ENCODE measurements at places on chromosomes 16 and 17. TPM values are rescaled to one million over a fixed set of nuclear protein-coding genes. Genes with fewer than 3 reads are reported as not detected.

DNA sequence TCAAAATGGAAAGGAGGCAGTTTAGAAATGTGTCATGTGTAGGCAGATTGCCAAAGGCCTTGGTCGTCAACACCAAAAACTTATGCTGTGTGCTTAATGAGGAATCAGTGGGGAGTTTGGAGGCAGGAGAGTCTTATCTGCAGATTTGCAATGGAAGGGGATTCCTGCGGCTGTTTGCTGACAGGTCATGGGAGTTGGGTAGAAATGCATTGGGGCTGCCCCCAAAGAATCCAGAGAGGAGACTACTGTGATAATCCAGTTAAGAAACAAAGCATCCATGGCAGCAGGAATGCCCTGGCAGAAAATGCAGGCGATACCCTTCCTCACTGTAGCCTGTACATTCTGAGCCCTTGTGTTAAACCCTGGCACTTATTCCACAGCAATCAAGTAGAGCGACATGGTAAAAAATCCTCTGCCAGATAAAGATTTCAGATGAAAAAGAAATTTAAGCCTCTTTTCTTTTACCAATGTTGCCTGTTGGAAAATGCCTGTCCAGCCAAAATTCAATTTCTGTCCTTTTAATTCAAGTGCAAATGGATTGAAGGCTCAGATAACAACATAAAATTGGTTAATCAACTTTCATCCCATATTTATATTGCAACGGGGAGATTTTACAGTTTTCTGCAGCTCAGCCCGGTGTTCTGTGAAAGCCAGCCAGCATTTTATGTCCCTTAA is 491.0 kb upstream of the CDH5 start:
- no peak for DNase-seq

DNA sequence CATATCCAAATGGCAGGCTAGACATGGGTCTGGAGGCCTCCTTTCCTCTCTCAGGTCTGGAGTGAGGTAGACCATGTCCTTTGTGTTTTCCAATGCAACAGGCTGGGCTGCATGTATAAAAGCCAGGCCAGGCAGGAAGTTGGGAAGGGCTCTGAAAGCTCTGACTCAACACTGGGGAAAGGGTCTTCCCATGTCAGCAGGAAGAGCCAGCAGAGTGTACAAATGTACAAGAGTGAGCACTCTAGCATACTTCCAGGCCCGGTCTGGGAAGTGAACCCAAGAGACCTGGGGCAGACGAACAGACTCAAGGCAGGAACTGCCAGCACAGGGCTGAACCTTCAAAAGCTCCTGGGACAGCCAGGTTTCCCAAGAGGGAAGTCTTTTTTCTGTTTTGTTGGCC is 7.0 kb downstream of the ATPAF2 start:
- no peak for DNase-seq

PPP1R27 gene
- total RNA-seq, result not detected

EFCAB5 gene
- not detected for total RNA-seq

TMEM88 gene
- 22.1 TPM for total RNA-seq

C16orf92 gene
- not detected for total RNA-seq

All from omental fat pad (tissue), 4 donors.